ENCODE measurements at places on chromosomes 16 and 17.

DNA sequence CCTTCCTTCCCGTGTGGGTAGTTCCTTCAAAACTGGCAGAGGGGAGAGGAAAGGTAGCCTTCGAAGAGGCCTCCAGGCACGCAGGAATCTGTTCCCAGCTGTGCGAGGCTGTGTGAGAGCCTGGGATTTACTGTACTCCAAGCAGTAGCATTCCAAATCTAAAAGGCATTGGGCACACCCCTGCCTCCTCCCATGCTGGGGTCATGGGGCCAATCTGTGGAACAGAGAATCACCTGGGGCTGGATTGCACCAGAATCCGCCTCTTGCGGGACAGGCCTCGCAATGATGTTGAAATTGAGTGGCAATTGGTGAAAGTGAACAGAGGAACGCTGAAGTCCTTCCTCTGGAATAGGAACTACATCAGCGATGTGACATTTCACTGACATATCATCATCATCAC, 72.5 kb upstream of the IRX3 start:
- no peak for DNase-seq

DNA sequence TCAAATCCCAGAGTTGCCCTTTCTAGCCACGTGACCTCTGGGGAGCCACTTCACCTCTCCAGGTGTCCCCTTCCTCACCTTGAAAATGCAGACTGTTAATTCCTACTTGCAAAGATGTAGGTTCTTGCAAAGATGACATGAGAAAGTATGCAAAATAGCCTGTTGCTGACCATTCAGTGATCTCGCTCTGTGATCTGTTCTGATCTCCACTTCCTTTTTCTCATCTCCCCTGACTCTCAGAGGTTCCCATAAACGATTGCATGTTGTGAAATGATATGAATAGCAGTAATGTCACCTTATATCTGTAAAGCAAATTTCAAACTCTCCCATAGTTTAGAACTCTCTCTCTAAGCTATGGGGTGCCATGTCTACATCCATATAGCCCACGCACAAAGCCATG, 182.3 kb downstream of the TMEM132E start:
- no peak for DNase-seq

DNA sequence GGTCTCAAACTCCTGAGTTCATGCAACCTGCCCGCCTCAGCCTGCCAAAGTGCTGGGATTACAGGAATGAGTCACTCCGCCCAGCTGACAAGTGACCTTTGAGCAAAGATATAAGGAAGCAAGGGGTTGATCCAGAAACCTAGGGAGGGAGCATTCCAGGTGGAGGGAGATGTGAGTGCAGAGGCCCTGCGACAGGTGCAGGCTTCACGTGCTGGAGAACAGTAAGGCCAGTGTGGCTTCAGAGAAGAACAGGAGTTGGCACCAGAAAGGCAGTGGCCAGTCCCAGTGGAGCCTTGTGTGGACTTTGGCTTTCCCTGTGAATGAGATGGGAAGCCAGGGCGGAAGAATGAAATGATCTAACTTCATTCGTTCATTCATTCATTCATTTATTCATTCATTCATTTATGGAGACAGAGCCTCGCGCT, 73.6 kb upstream of the HAS3 start:
- no peak for DNase-seq

DNA sequence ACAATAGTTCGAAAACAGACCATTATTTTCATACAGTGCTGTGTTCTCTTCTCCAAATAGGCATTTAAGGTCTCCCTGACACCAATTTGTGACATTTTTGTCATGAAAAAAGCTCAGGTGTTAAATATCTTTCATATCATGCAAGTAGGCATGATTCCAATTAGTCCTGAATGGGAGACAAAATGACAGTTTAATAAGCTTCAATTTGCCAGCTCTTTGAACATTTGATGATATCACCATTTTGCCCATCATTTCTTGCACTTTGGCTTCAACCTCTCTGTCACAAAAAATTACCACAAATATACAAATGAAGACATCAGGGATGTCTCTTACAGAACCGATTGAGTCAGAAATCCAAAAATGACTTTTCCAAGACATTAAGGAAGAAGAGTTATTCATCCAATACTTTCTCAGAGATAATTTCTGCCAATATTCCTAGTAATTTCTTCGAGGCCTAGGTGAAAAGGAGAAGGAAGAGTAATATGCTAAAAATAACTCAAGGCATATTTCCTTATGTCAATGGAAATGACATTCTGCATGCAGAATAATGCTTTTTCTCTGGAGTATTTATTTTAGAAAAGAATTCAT, 298.1 kb downstream of the CEP112 start:
- DNase-seq, result no peak

DNA sequence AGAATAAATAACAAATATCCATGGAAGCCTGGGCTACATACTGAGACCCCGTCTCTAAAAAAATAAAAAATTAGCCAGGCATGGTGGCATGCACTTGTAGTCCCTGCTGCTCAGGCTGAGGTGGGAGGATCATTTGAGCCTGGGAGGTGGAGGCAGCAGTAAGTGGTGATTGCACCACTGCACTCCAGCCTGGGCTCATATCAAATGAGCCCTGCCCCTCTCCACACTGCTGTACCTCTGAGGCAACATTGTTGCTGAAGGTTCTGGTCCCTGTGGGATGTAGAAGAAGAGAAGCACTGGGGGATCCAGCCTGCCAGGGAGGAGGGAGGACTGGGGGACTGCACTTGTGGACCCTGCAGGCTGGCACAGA, 11.4 kb upstream of the ARHGAP23 start:
- no peak for DNase-seq

GRCh38 chr17:4903051-4903818, at the start of gene CHRNE:
CHRNE (minus strand) TSS chr17:4903098; CDS start chr17:4903063, 35 bp downstream.
- DNase-seq, result peak; percentile 59
